ENCODE measurements at places on chromosomes 16 and 17. TPM values are rescaled to one million over a fixed set of nuclear protein-coding genes. Genes with fewer than 3 reads are reported as not detected.

DNA sequence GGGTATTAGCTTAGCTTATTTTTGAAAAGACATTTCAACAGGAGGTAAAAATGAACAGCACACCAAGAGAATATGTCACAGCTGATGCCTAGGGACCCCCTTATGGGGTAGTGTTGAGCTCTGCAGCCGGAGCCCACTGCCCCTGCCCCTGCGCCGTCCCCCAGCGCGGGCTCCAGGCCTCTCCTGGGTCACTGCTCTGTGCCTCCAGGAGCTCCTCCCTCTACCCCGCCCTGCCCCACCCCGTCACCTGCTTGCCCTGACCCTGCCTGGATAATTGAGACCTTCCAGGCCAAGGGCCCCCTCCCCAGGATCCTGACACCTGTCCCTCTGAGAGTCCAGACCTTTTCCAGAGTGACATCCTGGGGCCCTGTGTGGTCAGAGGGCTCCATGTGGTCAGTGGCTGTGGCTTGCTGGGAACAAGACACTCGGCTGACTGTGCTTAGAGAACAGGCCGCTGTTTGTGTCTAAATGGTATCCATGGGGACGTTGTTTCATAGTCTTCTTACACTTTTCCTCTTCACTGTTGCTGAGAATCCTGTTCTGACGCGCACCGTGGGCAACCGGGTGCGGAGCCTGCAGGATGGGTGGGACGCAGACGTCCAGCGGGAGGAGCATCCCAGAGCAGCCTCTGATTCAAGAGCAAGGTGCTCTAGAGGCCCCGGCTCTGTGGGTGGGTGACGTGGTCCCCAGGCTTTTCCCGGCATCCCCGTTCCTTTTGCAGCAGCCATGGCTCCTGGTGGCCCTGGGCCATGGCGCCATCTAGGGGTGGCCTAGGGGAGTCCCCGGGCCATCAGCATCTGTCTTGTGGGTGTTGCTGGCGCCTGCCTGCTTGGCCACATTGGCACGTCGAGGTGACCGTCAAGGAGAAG, 20.0 kb upstream of the WFIKKN1 start:
- DNase-seq: no peak

- DNase-seq: peak; percentile 21
These were observed 11.3 kb upstream of the GSE1 start for GRCh38 chr16:85601730-85602401.

- DNase-seq: peak; percentile 71
These were observed at the start of gene RPH3AL for GRCh38 chr17:352421-353212. Gene RPH3AL (minus strand): TSS chr17:352807. CDS start chr17:327543, 25,264 bp downstream.

- peak; percentile 39 for DNase-seq
These were observed 8.0 kb upstream of the MYH13 start for GRCh38 chr17:10380631-10381408.

PTGES3L gene
- total RNA-seq: 1.3 TPM

DNA sequence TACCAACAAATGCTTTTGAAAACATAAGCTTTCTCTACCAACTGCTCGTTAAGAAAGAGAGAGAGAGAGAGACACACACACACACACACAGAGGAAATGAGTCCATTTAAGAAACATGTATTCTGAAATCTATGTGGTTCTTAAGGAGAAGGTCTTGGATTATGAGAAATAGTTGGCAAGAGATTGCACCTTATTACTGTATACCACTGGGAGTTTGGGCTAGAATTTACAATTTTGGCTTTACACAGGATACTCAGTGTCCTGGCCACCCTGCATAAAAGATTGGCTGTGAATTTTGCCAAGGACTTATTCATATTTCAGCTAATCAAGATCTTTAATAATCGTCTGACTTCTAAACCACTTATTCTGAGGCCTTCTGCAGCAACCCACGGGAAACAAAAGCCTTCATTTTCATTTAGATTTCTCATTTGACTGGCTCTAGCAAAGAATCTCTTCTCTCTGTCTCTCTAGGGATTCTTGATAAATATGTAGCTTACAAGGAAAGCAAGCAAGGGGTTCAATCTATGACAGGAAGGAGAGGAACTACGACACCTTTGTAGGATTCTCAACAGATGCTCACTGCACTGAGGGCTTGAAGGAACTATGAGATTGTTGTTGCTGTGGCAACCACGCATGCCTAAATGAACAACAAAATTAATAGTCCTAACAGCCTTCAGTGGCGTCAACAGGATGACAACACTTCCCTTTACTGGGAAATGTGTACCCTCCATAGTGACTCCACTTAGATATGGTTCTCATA, 75.3 kb upstream of the GNAO1 start:
- DNase-seq: no peak

DNA sequence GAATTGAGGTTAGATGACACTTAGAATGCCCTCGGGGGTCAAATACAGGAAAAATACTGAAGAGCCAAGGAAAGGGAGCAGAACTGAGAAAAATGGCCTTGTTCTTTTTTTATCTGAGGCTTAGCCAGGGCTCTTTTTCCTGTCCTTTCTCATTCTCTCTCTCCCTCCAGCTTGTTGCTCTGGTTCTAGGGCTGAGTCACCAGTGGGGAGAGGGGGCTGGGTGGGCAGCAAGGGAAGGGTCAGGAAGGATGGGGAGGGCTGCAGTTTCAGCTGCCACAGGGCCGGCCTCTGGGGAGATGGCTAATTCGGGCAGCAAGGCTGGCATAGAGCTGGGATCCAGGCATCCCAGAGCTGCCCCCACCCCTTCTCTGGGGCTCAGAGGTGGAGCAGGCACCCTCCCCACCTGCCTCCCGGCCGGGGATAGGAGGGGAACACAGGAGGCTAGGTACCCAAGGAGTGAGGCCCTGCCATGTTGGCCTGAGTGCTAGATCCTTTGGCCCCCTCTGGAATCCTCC, 3.9 kb downstream of the ITGA3 start:
- peak; percentile 56 for DNase-seq

DNA sequence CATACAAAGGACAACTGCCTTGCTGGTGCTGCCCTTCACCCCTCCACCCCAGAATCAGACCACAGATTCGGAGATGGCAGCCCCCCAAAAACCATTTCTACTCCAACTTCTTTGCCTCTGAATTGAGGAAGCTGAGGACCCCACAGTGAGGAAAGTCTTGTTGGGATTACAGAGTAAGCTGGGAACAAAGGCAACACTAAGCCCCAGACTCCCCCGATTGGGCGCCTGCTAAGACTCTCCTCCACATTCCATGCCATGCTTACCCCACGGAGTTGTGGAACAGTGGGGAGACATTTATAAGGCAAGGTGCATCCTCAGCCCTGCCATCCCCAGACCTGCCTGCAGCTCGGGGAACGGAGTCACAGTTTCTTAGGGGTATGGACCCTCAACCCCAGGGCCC, 1.9 kb downstream of the GIT1 start:
- no peak for DNase-seq

DPH1 gene
- total RNA-seq: 58.7 TPM

ENO3 gene
- total RNA-seq: 7.4 TPM

DNA sequence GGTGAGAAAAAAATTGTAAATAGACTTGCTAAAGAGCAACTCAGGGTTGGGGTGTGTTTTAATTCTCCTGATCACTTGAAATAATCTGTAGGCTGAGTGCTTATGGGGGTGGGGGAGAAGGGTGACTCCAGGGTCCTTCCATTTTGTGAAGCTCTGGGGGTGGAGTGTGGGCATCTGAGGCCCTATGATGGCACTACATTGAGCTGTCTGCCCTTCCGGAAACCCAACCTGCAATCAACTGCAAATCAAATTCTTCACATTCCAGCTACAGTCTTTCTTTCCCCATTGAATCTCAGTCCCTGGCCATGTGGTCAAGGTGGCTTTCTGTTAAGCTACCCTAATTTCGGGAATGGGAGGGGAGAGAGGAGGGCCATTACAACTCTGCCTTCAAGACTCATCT, 6.0 kb upstream of the CDC6 start:
- DNase-seq: no peak

DNA sequence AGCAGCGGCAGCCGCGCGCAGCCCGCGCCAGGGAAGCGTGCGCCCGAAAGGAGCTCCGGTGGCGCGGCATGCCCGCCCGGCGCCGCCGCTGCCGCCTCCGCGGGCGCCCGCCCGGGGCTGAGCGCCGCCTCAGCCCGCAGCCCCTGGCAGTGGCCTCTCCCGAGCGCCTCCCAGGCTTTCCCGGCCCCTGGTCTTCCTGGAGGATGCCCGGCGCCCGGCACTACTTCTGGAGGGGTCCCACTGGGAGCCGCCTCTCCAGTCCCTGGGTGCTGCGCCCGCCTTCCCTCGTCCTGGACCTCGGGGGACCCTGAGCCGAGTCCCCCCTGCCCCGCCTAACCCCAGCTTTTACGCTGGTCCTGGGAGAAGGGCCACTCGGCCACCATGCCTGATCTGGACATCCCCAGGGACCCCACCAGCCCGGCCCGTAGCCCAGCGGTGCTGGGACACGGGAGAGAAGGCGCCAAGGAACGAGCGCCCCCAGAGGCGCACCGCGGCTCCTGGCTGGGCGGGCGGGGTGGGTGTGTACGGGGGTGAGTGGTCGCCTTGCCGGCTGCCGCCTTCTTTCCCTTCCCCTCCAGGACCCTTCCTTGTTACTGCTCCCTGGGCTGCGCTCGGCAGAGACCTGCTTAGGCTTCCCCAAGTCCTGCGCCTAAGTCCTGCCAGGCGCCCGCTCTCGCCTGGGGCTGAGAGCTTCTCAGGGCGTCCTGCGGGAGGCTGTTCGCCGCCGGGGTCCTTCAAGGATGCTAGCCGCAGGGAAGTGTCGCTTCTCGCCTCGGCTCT, 704 bp downstream of the ASIC2 start:
- DNase-seq: peak; percentile 13

RASD1 gene
- 0.64 TPM for total RNA-seq

- DNase-seq: peak; percentile 34
These were observed 103.9 kb downstream of the METRNL start for GRCh38 chr17:83183145-83183948.

PRDM7 gene
- total RNA-seq: not detected

RAMP2 gene
- not detected for total RNA-seq

DNA sequence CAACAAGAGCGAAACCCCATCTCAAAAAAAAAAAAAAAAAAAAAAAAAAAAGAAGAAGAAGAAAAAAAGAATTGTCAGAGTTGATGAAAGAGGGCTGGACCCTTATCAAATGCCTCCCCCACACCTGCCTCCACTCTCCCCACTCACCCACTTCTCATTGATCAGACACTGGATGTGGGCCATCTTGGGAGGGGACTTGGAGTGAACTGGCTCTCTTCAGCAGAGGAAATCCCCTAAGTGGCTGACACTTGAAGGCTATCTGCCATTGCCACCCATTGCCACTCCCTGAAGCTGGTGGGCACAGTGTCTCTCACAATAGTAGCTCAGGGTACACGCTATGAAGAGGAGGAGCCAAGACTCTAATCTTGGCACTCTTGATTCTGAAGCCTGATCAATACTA, 1.6 kb downstream of the ITGA2B start:
- no peak for DNase-seq

GRCh38 chr16:65113441-65113840, 8.4 kb downstream of the CDH11 start:
- peak; percentile 28 for DNase-seq
